NCI-H345 (cell line): ENCODE measurements at places on chromosomes 2 and 18.

- DNase-seq: no peak
Observed at GRCh38 chr2:3594493-3595281, at the start of gene COLEC11. Gene COLEC11 (plus strand): TSS chr2:3595112. CDS start chr2:3604341, 9,229 bp downstream.

GRCh38 chr2:39281391-39281790 is 37.6 kb upstream of the CDKL4 start:
- no peak for DNase-seq

DNA sequence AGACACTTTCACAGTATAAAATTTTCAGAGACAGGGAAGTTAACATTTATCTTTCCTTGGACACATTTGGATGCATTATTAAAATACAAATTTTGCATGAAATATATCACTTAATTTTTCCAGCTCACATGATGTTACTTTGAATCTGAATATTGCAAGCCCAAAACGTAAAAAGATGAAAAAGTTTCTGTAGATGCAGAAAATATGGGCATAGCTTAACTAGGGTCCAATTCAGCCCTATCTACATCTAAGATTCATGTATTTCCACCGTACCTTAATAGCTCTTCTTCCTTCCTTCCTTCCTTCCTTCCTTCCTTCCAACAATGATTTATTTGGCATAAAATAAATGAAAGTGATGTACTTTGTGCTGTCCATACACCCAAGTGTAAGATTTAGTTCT is 1084.6 kb upstream of the TMEFF2 start:
- no peak for DNase-seq

DNA sequence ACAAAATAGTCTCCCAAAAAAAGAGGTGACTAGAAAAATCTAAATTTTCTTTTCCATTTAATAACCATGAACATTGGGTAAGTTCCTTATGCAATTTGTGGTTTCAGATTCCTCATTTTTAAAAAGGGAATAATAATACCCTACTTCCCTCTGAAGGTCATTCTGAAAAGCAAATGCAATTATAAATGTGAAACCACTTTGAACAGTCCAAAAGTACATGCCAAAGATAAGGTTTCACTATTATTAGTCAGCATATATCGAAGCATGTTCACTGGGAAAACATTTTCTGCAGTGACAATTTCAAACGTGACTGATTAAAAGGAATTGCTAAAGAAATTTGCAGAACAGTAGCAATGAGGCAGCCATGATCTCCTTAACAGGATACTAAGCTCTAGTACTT is 100.1 kb upstream of the RNF152 start:
- no peak for DNase-seq

- DNase-seq: no peak
Observed at GRCh38 chr2:128313091-128313836, 5.4 kb downstream of the HS6ST1 start.

GRCh38 chr2:53941749-53942148 is 29.0 kb downstream of the PSME4 start:
- DNase-seq: no peak

DNA sequence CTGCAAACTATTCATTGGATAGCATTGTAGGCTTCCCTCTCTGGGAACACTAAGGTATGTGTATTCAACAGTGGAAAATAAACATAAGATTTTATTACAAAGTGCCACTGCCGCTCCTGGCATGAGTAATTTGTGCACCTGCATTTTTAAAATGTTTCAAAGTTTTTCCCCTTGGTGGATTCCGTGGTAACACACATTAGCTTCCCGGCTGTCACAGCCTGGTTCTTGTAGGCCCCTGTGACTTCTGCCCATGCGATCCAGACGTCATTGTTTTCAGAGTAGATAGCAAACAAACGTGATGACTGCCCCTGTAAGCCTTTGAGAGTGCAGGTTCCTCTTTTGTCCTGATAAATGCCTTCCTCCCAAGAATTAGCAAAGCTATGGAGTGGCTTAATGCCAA is 421.0 kb downstream of the ZNF521 start:
- DNase-seq: peak; percentile 63

DNA sequence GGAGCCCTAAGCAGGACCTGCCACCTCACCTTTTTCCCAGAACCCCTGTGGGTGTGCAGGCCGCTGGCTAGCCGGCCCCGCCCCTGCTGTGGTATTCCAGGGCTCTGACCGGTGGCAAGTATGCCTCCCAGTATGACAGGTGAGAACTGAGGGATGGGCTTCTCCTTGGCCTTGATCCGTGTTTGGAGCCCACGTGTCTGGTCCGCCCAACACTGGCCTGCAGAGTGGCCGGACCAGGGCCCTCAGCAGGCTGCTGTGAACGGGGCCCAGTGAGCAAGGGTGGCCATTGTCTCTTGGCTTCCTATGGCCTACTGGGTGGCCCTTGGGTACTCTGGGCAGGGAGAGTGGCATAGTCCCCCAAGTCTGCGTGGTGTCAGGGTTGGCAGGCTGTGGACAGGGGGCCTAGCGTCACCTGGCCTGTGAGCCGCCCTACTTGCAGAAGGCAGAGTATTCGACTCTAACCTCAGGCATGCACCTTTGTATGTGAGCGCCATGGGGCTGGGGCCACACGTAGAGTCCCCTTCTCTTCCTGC is 1.8 kb downstream of the RNPEPL1 start:
- DNase-seq: no peak

DNA sequence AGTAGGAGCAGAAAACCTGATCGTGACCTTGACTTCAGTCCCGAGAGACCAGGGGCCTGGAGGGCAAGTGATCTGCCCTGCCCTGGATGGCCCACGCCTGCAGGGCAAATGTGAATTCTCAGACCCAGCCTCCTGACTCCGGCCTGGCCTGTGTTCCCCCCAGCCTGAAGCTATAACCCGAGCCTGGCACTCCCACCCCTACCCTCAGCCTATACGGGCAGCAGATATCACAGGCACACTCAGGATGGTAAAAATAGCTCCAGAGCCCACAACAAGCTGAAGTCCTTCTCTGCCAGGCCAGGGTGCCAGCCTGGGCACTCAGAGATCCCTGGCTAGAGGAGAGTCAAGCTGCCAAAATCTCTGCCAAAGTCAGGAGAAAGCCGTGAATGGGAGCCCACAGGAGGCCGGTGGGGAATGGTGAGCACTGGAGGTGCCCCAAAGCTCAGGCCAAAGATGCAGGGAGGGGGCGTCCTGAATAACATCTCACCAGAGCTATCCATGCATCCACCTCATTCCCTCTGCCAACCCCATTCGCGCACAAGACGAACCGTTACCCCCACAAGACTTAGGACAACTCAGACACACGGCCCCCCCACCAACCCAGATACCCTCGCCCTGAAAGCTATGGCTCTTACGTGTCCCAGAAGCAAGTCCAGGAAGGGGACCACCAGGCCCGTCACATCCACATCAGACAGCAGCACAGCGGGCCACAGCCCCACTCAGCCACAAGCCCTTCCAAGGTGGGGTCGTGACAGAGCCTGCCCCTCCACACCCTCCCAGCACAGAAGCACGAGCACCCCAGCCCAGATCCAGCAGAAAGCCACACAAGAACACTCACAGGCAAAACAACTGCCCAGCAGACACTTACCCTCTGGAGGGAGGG is 144.9 kb downstream of the TNS1 start:
- no peak for DNase-seq

GRCh38 chr18:47746615-47747014 is 183.8 kb downstream of the SMAD2 start:
- DNase-seq: no peak

DNA sequence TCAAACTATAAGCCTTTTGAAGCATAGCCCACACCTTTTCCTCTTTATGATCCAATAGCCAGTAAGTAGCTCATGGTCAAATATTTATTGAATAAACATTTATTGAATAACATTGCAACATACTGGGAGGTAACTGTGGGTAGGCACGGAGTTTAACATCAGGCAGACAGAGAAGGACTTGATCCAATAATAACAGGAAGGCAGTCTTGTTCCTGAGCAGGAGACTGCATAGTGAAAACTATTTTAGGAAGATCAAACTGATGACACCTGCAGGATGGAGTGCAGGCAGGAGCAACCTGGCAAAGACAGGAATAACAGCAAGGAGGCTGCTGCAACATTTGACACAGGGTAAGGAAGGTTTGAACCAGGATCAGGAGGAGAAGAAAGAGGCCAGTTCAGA is 3.1 kb upstream of the DCTN1 start:
- DNase-seq: no peak

- no peak for DNase-seq
Observed at GRCh38 chr2:153110486-153110885, 368.1 kb downstream of the RPRM start.

DNA sequence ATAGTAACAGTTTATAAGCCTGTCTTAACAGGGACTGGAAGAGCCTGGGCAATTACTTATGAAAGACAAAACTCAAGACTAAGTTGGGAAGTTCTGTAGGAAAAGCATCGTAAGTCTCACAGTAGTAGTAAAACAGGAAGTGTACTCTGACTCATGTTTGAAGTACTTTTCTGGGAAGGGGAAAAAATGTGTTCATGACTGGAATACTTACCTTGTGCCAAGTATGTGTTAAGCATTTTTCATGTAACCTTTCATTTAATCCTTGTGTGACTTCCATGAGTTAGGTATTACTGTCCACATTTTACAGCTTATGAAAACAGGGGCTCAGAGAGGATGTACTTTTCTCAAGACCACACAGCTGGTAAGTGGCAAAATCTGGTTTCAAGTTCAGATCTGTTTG is 13.7 kb upstream of the SKOR2 start:
- no peak for DNase-seq

GRCh38 chr2:34912084-34912483 is 1313.0 kb upstream of the FAM98A start:
- DNase-seq: no peak

DNA sequence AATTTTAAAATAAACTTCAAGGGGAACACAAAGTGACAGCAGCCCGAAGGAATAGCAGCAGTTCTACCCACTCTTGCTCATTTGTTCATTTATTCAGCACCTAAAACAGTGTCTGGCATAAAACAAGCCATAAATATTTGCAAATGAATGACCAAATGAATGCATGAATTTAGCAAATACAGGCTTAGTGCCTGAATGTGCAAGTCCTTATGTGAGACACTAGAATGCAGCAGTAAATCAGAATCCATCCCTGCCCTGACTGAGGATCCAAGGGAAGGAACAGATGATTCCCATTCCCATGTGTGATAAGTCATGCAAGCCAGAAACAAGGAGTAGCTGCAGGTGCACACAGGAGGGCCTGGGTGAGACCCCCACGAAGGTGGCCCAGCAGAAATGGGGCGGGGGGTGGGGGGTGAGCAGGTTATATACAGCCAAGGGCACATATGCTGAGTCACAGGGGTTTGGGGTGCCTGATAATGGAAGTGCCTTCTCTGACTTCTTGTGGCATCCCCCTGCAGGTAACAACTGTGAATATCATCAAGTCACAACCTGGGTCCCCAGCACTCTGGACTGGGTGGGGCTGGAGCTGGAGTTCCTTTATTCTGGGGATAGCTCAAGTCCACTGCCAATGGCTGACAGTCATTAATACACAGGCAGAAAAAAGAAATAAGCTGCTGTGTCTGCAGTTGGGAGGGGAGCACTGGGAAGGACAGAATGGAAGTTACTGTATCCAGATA is 311.9 kb downstream of the TXNL1 start:
- no peak for DNase-seq

DNA sequence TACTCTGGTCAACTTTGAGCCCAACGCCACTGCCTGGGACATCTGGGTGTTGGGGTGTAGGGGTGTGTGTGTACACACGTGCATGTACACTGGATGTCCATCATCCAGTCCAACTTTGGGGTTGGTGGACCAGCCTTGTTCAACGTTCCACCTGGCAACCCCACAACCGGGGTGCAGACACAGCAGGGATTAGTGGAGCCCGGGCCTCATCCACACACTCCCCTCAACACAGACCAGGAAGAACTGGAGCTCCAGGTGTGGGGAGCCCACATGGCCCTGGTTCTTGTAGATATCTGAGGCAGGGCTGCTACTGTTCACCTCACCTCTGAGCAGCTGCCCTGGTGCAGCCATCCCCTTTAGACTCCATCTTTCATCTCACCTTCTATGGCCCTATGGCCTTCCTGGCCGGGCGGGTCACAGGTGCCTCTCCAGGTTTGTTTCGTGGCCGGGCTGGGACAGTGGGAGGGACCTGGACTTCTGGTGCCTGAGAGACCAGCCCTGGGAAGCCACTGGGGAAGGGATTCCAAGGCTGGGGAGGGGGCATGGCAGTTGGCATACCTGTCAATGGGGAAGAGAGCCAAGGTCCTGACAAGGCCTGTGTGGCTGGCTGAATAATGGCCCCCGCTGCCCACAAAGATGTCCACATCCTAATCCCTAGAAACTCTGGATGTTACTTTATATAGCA is 7.5 kb downstream of the NEU2 start:
- no peak for DNase-seq

GRCh38 chr2:149329489-149330126 is 779 bp upstream of the LYPD6 start:
- peak; percentile 84 for DNase-seq

DNA sequence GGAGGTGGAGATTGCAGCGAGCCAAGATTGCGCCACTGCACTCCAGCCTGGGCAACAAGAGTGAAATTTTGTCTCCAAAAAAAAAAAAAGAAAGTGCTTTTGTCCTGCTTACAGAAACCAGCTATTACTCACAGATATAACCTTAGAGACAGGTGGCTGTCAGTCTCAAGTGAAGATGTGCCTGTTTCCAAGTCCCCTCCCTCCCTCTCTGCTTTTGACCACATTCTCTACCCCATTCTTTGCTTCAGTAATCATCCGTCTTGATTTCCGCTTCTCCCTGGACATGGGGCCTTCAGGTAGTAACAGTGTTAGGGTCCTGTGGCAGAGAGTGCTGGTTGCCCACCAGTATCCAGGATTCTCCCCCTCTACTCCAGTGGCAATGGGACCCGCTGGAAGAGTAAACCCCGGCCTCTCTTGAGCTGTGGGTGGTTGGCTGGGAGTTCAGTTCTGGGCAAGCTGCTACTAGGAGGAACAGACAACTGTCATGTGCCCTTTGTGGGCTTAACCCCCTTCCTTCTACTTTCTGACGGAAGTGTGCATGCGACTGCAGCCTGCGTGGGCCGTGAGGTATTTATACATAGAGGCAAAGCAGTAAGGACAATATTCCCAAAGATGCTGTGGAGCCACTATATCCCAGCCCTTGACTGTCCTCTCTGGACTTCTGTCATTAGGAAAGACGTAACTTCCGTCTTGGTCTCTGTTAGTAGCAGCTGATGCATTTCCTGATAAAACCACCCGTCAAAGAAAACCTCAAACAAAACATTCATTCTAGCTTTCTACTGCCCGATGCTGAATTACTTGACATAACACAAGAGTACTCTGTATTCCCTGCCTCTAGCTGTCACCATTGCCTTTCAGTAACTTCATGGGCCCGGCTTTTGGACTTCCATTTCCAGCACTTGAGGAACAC is 17.8 kb downstream of the PDCL3 start:
- DNase-seq: no peak

DNA sequence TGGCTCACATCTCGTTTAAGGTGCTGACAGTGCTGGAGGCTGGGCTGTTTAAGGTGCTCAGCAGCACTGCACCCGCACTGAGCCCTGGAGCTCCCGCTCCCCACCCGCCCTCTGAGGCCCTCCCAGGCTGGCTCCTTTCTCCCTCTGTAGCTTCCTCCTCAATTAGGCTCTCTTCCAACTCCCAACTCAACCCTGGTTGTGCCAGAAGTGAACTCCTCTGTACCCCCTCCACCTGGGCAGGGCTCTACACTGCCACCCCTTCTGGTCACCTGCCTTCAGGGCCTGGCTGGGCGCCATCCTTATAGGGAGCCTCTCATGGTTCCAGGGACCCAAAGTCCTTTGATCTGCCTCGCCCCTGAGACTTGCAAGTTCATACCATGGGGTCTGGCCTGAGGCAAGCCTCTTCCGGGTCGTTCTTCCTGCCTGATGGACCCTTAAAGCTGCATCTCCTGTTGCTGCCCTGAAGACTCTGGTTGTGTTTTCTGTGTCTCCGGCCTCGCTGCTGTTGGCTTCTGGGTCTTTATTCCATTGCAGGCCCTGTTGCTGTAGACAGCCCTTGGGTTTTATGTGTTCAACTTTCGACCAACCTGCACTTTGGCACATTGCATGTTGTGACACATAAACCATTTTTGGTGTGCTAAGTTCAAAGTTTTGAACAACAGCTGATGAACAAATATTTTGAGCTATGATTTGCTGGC is 199.6 kb downstream of the LDLRAD4 start:
- no peak for DNase-seq
